ENCODE measurements at places on chromosomes 5 and 9. TPM values are rescaled to one million over a fixed set of nuclear protein-coding genes. Genes with fewer than 3 reads are reported as not detected.

DNA sequence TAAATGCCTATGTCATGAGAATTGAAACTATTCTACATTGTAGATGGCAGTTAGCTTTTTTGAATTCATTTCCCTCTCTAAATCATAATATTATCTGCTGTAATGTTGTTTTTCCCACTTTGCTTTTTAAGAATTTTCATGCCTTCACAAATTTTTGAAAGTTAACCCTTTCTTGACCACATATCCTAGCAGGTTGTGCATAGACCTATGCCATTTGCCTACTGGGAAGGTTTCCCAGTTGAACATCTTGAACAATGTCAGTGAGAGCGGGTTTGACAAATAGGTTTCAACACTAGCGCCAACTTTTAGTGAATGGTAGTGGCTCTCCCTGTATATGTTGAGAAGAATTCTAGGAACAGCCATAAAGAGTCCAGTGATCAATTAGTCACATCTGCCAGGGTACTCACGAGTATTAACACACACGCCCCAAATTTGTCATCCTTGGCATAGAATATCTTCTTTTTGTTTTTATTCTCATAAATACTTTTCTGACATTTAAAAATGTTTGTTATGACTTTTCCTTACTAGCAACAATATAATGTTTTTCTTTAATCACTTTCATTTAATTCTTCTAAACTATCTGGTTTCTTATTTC, 307.6 kb downstream of the PJA2 start:
- no peak for DNase-seq

GRCh38 chr9:128339761-128340690, at the start of gene SLC27A4:
TSS of gene SLC27A4 (plus strand) at chr9:128340527. CDS start at chr9:128343133, 2,606 bp downstream.
- peak; percentile 37 for DNase-seq

DNA sequence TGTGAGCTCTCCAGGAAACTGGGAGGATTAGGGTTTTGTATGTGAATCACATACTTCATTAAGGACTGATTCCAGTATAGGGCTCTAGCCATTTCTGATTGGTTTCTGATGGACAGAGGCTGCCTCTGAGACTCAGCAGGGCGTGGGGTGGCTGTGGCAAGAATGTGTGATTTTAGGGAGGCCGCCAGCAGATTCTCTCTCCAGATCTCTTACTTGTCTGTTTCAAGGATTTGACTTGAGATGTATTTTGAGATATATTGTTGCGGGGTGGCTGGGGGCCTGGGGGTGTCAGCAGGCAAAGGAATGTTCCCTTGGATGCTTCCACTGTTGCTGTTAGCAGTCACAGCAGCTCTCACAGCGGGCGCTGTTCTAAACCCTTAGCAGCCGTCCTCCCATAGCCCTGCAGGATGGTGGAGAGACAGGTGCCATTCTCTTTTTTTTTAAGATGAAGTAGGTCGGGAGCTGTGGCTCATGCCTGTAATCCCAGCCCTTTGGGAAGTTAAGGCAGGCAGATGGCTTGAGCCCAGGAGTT, 8.0 kb upstream of the HNRNPAB start:
- no peak for DNase-seq

DNA sequence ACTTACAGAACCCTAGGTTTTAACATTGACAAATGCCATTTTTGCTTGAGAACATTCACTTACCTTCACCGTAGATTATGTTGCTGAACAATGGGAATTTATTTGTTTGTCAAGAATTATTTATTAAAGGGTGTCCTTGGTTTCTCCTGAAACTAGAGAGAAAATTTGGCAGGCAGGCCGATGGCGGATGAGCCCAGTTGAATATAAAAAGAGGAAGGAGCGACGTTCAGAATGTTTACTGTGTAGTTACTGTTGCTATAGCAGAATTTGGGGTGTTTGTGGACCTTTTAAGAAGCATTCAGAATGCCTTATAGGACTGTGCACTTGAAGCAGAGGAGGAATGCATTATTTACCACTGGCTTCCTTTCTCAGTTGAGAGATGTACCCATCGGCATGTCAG, 268.2 kb downstream of the CDH10 start:
- no peak for DNase-seq

DNA sequence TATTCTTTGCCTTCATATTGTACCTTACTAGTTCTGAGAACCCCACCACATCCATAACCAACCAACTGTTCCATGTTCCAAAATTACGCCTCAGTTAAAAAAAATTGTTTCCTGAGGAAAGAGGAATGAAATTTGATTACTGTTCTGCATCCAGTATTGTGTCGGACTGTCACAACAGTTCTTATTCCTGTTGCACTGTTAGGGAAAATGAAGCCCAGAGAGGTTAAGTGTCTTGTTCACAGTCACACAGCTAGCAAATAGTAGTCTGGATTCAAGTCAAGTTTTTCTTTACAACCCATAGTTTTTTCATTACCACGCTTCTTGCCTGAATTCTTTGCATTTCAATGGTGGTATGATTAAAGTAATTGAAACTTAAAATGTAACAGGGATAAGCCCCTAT, 4.4 kb downstream of the FSD1L start:
- DNase-seq, result no peak

DNA sequence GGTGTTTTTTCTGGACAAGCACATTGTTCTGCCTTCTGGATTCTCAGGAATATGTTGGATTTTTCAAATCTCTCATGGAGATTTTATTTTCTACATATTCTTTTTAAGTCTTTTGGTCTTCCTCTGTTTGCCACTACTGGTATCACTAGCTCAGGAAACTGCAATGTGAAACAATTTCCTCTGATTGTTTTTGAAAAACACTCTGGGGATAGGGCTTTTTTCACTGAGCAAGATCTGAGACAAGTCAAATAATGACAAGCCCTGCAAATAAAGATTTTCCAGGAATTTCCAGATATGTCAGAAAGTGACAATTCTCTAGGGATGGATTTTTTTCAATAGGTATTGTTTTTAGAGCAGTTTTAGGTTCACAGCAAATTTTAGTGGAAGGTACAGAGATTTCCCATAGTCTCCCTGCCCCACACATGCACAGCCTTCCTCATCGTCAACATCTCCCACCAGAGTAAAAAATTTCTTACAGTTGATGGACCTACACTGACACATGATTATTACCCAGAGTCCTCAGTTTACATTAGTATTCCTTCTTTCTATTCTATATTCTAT, 86.9 kb upstream of the TMEM161B start:
- no peak for DNase-seq

DNA sequence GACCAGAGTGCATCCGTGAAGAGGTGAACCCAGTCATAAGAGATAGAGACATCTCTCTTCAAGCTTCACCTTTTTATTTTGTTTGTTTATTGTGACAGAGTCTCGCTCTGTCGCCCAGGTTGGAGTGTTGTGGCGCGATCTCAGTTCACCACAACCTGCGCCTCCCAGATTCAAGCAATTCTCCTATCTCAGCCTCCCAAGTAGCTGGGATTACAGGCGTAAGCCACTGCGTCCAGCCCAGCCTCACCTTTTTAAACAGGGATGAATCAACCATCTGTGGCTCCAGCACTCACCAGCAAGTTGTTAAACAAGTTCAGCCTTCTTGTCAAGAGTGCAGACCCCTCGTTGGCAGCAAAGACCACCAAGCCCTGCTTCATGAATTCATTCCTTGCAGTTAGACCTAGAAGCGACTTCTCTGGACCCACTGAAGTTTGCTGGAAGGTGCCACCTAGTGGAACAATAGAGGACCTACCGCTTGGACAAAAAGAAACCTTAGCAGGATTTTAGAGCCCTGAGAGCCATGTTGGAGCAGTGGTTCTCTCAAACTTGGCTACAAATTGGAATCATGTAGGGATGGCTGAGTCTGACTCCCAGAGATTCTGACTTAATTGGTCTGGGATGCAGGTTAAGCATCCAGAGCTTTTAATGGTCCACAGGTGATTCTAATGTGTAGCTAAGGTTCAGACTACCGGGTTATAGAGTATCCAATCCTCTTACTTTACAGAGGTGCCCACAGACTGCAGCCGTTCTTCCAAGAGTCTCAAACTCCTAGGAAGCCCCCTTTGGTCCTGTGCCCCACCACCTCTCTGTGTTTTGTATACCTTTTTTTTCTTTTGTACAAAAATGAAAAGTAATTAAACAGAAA, 10.5 kb upstream of the GALNT10 start:
- no peak for DNase-seq

GRCh38 chr5:150443242-150444075, 6.1 kb downstream of the RPS14 start:
- no peak for DNase-seq

- no peak for DNase-seq
These were observed 90.3 kb upstream of the FBXL17 start for GRCh38 chr5:108472237-108472636.

DNA sequence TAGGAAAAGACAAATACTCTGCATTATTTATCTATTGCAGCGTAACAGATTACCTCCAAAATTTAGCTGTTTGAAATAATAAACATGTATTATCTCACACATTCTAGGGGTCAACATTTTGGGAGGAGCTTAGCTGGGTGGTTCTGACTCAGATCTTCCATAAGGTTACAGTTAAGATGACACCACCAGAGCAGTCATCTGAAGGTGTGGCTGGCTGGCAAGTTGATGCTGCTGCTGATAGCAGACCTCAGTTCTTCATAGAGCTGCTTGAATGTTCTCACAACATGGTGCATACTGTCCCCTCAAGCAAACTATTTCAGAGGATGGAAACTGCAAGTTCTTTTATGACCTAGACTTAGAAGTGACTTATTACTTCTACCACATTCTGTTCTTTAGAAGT, 146.3 kb upstream of the FSTL4 start:
- no peak for DNase-seq

DNA sequence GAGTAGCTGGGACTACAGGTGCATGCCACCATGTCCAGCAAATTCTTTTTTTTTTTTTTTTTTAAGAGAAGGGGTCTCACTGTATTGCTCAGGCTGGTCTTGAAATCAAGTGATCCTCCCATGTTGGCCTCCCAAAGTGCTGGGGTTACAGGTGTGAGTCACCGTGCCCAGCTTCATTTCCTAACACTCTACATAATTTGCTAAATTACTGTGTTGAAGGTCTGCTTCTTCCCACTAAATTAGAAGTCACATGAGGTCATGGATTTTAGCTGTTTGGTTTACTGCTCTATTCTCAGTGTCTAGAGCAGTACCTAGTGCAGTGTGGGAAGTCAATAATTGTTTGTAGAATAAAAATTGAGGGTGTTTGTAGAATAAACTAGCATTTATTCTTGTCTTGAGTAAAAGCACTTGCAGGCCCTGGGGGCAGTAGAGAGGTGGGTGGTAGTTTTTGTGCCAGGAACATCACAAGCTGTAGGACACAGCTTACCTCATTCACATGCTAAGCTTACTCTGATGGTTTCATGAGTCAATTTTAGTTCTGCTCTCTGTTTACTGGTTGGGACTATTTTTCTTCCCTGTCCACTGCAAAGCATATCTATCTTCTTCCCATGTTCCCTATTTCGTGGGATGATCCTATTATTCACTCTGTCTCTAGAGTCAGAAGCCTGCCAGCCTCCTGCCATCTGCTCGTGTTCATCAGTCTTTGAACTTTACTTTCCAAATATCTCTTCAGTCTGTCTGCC, 7.0 kb downstream of the TEX48 start:
- DNase-seq, result no peak

DNA sequence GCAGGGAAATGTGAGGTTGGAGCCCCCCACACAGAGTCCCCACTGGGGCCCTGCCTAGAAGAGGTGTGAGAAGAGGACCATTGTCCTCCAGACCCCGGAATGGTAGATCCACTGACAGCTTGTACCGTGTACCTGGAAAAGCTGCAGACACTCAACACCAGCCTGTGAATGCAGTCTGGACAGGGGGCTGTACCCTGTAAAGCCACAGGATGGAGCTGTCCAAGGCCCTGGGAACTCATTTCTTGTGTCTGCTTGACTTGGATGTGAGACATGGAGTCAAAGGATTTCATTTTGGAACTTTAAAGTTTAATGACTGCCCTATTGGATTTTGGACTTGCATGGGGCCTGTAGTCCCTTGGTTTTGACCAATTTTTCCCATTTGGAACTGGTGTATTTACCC, 535.0 kb upstream of the MEF2C start:
- no peak for DNase-seq

DNA sequence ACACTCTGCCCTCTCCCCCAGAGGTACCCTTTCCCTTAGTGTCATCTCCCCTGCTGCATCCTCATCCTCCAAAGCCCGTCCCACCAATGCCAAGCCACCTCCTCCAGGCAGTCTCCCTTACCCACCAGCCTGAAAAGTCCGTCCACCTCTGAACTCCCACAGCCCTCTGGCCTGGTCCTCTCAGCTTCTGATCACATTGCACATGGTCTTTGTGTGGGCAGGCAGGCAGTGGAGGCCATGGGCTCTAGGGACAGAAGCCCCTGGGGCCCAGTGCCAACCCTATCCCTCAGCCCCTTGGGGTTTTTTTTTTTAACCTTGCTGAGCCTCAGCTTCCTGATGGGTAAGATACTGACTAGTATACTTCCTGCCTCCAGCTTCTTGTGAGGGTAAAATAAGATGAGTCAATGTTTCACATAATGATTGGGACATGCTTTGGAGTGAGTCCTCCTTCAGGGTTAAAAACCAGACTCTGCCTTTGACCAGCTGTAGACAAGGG, 19.4 kb downstream of the CSF1R start:
- DNase-seq, result no peak

- DNase-seq, result no peak
These were observed 160.4 kb downstream of the MEF2C start for GRCh38 chr5:88722546-88723073.

DNA sequence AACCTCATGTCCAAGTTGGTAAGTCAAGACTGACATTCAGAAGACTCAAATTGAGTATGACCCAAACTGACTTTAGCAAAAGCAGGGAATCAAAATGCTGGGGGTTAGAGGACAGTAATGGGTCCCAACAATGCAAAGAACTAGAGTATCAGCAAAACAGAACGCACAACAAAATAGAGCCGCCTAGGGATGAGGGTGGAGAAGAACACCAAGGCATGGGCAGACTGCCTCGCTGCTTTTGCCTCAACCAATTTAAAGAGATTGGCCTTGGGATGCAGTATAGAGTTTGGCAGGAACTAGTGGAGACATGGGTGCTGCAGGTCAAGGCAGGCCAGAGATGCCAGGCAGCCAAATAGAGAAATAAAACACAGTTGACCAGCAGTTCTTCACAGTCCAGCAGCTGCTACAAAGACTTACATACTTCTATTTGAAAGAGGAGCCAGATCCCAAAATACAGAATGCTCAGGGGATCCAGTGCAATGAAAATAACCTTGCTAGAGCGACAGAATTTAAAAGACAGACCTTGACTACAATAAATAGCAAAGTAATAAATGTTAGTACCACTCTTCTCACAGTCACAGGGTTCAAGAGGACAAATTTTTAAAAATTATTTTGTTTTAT, 83.9 kb upstream of the NIPBL start:
- no peak for DNase-seq

FAM151B gene
- 0.90 TPM for total RNA-seq

WDR31 gene
- 1.3 TPM for total RNA-seq

PCDHGC5 gene
- 4.0 TPM for total RNA-seq

ZNF189 gene
- 23.7 TPM for total RNA-seq

PIP5K1B gene
- 4.4 TPM for total RNA-seq
